Gastrocnemius medialis (tissue), 4 donors: ENCODE measurements at places on chromosomes 11 and 22. TPM values are rescaled to one million over a fixed set of nuclear protein-coding genes. Genes with fewer than 3 reads are reported as not detected.
A peak's percentile ranks its signal among the peaks of the same experiment; 100 is the strongest.

- no peak for DNase-seq
Measured at GRCh38 chr22:48950151-48950915, 877.3 kb downstream of the BRD1 start.

GRCh38 chr11:17786824-17787525 is 52.4 kb downstream of the KCNC1 start:
- no peak for DNase-seq

DNA sequence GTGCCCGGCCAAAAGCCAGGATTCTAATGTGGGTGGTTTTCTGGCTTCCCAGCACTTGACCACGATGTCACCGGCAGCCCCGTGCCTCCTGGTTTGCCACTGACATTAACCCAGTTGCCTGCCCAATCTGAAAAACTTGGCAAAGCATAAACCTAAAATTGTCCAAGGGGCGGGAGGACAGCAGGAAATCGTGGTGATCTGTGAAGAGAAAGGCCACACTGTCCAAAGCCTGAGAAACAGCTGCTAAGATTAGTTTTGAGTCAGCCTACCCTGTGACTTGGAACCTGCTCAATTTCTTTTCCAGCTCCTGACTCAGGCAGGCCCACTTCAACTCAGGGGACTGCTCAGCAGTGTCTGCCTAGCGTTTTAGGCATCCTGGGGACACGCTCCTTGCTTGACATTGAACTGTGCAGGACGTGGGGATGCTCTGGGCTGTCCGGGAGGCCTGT is 8.2 kb upstream of the F2 start:
- DNase-seq: peak; percentile 92

DNA sequence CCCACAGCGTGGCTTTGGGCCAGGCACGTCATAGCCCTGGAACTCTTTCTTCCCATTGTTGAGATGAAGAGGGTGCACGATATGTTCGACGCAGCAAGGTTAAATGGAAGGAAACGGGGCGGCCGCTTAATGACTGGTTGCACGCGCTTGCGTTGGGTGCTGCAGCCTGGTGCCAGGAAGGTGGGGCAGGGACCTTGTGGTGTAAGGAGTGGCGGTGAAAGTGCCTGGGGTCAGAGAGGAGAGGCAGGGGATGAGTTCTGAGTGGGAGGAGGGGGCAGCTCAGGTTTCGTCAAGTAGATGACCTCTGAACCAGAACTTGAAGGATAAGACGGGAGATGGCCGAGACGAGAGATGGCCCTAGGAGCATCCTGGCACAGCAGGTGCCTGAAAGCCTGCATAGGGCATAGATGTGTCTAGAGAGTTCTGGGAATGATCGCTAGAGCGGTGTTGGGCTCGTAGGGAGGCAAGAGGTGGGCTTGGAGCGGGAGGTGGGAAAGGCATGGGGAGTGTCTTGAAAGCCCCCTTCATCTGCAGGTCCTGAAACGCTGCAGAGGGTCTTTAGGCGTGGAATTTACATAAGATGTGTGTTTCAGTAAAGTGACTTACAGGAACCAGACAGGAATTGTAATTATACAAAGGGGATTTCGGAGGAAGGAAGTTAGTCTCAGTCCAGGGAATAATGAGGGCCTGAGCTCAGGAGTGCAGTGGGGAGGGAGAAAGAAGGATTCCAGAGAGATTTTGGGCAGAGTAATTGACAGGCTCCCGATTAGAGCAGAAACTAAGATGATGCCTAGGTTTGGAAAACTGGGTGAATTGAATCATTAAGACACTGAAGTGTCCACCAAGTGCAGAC is 43.2 kb upstream of the CLDN5 start:
- no peak for DNase-seq

DNA sequence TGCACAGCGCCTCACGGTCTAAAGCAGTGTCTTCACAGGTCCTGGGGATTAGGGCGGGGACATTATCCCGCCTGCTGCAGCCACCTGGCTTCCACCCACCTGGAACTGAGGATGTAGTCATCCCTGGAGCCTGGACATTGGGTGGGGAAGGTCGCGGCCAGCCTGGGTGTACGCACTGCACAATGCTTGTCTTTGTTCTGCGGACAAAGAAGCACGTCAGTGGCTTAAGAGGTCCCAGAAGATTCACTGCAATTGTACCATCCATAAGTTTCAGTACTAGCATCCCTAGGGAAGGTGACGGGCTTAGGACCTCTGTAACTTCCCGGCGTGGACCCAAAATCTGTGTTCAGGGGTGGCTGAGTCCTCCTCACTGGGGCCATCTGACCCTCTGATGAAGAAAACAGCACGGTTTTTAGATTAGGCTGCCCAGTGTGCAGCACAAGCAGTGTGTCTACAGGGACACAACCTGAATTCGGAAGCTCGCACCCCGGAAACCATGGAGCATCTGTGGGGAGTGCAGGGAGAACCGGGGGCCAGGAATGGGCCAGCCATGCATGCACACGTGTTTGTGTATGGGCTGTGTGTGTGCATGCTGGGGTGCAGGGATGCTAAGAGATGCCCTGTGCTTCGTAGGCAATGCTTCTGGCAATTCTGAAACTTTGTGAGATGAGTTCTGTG is 342.6 kb upstream of the B3GAT1 start:
- DNase-seq: no peak

GRCh38 chr11:112797092-112797491 is 164.1 kb upstream of the NCAM1 start:
- DNase-seq: no peak

GRCh38 chr11:97989121-97989520 is 1031.6 kb upstream of the CNTN5 start:
- no peak for DNase-seq

DNA sequence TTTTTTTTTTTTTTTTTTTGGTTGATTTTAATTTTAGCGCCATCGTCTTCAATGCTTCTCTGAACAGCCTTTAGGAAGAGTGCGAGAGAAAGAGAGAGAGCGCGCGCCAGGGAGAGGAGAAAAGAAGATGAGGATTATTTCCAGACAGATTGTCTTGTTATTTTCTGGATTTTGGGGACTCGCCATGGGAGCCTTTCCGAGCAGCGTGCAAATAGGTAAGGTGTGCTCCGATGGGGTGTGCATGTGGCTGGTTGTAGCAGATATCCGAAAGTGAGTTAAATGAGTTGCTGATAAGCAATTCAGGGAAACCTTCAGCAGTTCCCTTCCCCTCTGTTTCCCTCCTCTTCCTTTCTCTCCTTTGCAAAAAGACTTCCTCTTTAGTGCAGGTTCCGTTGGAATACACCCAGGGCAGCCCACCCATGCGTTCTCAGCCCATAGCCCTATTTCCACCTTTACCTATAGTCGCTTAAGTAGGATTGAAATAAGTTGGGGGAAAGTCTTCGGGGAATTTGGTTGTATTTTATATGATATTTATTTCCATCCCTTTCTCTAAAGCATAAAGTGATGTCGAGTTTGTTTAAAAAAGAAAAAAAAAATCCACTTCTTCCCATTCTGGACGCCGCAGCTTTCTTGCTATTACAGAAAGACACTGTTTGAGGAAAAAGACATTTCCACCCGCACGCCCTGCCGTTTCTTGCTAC is 1.1 kb downstream of the GRIA4 start:
- DNase-seq: no peak

DNA sequence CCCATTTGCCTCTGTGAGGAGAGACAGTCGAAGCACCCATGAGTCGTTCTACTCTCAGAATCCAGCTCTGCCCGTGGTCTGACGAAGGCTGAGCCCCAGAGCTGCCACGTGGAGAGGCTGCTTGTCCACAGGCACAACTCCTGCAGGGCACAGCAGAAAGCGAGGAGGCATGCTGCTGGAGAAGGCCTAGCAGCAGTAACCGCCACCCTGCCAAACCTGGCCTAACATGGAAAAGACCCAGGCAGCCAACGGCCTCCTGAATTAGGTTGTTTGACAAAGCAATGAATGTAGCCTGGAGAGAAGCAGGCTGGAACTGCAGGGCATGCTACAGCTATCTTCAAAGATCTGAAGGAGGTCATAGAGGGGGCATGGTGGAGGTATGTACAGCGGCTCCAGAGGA is 89.7 kb downstream of the SNX19 start:
- no peak for DNase-seq

The ZNF70 gene
- 6.3 TPM for total RNA-seq

The OR51B4 gene
- total RNA-seq: not detected

The RAB3IL1 gene
- 4.9 TPM for total RNA-seq

The RAG2 gene
- total RNA-seq: not detected

The BLID gene
- not detected for total RNA-seq

The TMEM121B gene
- 0.20 TPM for total RNA-seq

The KRTAP5-8 gene
- total RNA-seq: 0.82 TPM

The NNMT gene
- total RNA-seq: 181 TPM
